Natural killer cell (primary cell): ENCODE measurements at places on chromosomes 11 and 22. TPM values are rescaled to one million over a fixed set of nuclear protein-coding genes. Genes with fewer than 3 reads are reported as not detected.

DNA sequence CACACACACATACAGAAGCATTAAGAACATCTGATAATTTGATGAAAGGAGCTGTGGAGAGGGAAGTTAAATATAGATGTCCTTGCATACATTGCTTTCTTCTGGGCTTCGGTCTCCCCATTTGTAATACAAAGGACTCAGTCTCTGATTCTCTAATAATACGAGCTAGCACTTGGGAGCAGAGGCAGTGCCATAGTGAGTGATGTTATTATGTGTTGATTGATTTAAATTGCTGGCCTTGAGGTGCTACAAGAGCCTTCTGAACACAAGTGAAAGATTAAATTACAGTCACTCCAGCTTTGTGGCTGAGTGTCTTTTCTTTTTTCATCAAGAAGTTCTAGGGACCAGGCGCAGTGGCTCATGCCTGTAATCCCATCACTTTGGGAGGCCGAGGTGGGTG lies 61.5 kb upstream of the HMGXB4 start:
- no peak for DNase-seq

- no peak for DNase-seq
Measured at GRCh38 chr22:28909375-28909774, 26.0 kb downstream of the ZNRF3 start.

GRCh38 chr11:82989628-82990404 lies 81.9 kb downstream of the RAB30 start:
- peak; percentile 48 for DNase-seq

- DNase-seq, result no peak
Measured at GRCh38 chr11:36803084-36803483, 205.0 kb upstream of the RAG2 start.

DNA sequence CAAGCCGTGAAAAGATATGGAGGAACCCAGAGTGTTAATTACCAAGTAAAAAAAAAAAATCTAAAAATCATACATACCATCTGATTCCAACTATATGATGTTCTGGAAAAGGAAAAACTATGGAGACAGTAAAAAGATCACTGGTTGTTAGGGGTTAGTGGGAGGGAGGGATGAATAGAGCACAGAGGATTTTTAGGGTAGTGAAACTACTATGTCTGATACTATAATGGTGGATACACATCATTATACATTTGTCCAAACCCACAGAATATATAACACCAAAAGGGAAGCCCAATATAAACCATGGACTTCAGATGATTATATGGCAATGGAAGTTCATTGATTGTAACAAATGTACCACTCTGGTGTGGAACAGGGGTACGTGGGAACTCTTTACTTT lies 74.1 kb downstream of the ENTHD1 start:
- DNase-seq, result no peak

- no peak for DNase-seq
Measured at GRCh38 chr22:35135165-35135564, 69.2 kb downstream of the ISX start.

- no peak for DNase-seq
Measured at GRCh38 chr11:38814670-38815069, 2216.6 kb upstream of the RAG2 start.

DNA sequence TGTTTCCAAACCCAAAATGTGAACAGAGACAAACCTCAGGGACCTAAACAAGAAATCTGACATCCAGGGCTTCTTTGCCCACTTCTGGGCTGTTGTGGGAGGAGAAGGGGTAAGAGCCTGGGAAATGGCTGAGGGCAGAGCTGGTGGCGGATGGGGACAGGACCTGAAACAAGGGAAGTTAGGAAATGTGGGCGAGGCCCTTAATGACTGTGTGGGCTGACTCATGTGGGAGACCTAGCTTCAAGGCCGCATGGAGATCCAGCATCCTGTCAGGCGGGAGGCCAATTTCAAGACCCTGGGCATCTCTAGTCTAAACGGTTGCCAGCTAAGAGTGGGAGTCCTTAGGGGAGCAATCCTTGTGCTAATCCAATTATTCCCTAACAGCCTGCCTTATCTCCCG lies 2.1 kb upstream of the OAF start:
- peak; percentile 16 for DNase-seq

Gene GTSE1
- total RNA-seq, result 4.0 TPM

GRCh38 chr22:23697031-23697970 lies 6.5 kb downstream of the RGL4 start:
- no peak for DNase-seq

GRCh38 chr22:27630754-27631153 lies 170.8 kb downstream of the MN1 start:
- no peak for DNase-seq

Gene NDUFS3
- total RNA-seq, result 114 TPM

GRCh38 chr11:8257003-8257664 lies 6.5 kb downstream of the LMO1 start:
- DNase-seq, result no peak

DNA sequence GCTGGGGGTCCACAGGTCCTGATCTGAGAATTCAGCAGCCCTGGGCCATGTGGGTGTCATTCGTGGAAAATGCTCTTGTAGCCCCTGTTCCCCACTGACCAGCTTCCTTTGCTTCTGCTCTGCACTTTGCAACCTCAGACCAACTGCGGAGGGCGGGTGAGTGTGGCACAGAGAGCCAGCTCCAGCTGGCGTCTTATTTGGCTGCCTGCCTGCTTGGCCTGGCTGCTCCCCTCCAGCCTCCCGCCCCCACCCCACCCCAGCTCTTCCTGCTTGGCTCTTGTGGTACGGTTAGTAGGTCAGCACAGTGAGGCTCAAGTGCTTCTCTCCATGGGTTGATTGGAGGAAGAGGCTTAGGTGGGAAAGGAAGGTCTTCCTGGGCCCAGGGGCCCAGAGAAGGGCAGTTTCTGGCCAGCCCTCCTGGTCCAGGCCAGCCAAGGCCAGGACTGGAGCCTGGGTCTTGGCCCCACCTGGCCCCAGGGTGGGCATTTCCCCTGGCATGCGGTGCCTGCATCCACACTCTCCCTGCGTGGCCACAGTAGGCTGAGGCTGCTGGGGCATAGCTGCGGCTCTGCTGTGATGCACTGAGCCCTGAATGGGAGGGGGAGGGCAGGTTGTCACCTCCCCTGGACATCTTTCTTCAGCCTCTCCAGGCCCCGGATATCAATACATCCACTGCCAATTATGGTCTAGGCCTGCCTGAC lies 26.5 kb downstream of the MYO7A start:
- DNase-seq, result no peak

Gene ARVCF
- 37.8 TPM for total RNA-seq

DNA sequence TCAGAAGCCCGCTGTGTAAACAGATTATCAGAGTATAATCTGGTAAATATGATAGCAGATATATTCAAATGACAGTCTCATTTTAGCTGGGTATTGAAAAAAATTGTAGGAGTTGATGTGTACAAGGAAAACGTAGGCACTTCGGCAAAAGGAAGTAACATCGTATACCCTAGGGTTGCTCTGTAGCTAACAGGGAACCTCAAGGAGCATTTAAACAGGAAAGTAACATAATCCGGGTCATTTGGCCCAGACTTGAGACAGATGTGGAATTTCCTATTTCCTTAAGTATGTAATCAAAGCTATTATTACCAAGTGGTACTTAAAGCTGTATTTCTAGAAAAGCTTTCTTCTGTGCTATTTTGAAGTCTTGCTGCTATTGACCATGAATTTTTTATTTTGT lies 215.6 kb downstream of the DDX10 start:
- DNase-seq, result no peak

Gene SYT13
- not detected for total RNA-seq
